ENCODE measurements at places on chromosomes 12 and 14. TPM values are rescaled to one million over a fixed set of nuclear protein-coding genes. Genes with fewer than 3 reads are reported as not detected.

- DNase-seq, result no peak
These were observed 38.5 kb downstream of the PTGER2 start for GRCh38 chr14:52352569-52352968.

GRCh38 chr12:116916714-116917114 is 6.0 kb downstream of the FBXW8 start:
- DNase-seq, result peak; percentile 70

DNA sequence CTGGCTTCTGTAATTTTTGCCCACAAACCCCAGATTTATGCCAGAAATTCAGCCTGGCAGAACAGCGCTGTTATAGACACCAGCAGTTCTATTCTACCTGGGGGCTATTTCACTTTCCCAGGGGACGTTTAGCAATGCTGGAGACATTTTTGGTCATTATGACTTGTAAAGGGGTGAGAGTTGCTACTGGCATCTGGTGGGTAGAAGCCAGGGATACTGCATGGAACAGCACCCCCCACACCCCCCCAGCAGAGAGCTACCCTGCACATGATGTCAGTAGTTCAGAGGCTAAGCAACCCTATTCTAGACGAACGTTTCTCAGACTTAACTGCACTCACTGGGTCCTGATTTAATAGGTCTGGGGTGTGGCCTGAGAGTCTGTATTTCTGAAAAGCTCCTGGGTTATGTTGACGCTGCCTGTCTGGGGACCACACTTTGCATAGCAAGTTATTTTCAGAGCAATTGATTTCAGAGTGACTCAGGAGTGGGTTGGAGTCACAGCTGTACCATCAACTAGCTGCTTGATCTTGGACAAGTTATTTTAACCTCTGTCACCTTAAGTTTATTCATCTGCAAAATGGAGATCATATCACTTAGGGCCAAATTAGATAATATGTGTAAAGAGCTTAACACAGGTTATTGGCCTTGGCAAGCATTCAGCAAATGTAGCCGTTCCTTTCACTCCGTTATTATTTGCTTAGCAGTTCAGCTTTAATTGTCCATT is 48.5 kb downstream of the CHST11 start:
- no peak for DNase-seq

DNA sequence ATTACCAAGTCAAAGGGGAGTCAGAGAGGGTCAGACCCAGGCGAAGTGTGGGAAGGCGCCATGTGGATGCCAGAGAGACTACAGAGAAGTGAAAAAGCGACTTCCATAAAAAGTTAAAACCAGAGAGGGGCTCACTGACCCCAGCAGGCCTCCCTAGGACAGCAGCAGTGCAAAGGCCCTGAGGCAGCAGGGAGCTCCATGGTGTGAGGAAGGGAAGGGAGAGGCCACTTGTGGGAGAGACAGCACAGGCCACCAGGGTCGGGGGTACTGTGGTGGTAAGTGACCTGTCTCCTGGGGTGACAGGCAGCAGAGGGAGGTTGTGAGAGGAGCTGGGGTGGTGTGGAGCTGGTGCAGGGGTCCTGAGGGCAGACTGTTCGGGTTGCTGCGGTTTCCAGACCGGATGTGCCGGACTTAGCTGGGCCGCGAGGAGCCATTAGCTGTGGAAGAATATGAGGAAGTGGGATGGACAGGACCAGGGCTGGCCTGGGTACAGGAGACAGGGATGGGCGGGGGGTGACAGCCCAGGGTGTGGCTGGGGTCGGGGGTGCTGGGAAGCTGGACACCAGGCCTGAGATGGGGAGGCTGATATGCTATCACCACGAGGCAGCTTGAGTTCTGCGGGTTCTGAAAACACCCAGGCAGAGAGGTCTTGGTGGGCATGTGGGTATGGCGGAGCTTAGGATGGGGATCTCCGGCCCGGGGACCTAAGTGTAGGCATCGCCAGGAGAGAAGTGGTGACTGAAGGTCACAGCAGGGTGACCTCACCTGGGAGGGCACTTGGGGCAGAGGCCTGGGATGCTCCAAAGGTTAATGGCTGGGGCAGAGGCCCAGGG is 22.7 kb downstream of the SETD1B start:
- DNase-seq, result no peak

The GALNT9 gene
- total RNA-seq, result not detected

DNA sequence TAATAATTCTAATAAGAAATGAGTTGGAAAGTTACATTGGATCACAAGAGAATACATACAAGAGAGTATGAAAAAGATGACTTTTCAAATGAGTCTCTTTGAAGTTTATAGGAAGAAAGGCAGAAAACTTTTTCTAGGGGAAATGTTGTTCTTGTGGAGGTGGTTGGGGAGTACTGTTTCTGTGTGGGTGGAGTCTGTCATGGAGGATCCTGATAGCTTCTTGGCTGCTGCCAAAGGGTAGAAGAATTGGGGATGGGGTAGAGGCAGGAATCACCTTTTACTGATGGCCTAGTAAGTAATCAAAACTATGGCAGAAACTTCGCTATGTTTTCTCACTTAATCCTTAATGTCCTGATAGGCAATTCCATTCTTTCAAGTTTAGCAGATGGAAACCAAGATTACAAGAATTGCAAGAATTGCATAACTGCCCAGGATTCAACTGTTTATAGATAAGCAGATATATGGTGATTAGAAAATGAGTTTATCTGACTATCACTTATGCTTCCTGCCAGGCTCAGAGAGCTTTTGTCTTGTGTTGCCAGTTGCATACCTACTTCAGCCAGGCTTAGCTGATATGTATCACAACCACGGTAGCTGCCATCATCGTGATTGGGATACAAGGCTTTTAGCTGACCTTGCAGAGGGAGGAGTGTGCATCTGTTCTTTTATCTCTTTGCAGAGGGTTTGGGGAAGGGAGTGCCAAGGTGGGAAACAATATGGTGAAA is 463.9 kb downstream of the TMTC2 start:
- no peak for DNase-seq

- DNase-seq, result no peak
These were observed 193.0 kb upstream of the RTL1 start for GRCh38 chr14:101096551-101096950.

DNA sequence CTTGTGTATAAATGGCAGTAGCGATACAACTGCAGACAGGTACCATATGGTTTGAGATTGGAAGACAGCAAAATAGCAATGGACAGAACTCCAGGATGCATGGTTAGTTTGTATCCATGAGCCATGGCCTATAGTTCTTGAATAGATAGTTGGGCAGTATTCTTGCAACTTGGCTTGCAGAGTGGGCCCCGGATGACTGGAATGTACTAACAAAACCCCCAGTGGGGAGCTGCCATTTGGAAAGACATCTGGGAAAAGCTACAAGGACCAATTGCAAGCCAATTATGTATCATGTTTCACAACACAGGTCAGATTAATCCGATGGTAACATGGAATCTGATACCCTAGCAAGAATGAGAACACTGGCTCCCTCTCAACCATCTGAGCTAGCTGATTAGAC is 279.6 kb downstream of the RERGL start:
- no peak for DNase-seq

The SFSWAP gene
- 18.2 TPM for total RNA-seq

GRCh38 chr12:9184276-9184675 is 23.9 kb downstream of the PZP start:
- DNase-seq, result no peak

The CATSPERB gene
- 2.1 TPM for total RNA-seq

- no peak for DNase-seq
These were observed 288.4 kb downstream of the FBXL14 start for GRCh38 chr12:1305791-1306500.

DNA sequence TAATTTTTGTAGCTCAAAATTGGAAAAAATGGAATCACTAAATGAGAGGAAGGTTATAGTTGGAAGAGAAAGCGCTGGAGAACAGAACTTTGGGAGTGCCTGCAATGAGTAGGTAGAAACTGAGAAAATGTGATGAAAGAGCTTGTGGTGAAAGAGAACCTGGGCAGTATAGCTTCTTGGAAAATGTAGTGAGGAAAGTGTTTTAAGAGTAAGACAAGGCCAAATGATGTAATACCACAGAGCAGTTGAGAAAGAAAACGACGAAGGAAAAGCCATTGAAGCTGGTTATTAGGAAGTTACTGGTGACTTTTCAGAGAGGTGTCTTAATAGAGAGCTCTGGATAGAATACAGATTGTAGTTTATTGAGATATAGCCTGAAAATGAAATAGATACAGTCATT is 255.3 kb downstream of the AEBP2 start:
- peak; percentile 1 for DNase-seq

The PLEKHG7 gene
- under 0.01 TPM for total RNA-seq

GRCh38 chr14:96589577-96589976 is 87.4 kb downstream of the PAPOLA start:
- DNase-seq, result no peak

The IRAK4 gene
- 10.6 TPM for total RNA-seq

DNA sequence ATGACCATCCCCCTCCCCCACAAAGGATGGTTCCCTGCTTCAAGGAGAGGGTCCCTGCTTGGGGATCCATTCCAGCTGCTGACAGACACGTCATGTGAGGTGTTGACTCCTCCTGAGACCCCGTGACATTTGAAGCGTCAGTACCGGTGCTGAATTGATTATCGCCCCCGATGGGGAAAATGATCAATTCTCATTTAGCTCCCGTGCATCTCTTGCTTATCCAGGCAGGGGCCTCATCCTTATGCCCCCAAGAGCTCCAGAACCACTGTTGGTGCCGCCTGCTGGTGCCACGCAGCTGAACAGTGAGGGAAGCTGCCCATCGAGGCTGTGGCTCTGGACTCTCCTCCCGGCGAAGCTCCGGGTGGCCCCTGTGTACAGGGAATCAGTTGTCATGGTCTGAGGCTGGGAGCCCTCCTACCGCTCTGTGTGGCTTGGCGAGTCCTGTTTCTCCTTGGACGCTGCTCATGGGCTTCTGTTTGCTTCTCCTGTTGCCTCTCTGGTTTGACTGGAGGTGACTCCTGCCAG is 4.6 kb downstream of the KIF26A start:
- no peak for DNase-seq

The P2RX2 gene
- not detected for total RNA-seq

The FAIM2 gene
- total RNA-seq, result 0.53 TPM

The FBXO33 gene
- total RNA-seq, result 13.7 TPM

The CMA1 gene
- not detected for total RNA-seq

DNA sequence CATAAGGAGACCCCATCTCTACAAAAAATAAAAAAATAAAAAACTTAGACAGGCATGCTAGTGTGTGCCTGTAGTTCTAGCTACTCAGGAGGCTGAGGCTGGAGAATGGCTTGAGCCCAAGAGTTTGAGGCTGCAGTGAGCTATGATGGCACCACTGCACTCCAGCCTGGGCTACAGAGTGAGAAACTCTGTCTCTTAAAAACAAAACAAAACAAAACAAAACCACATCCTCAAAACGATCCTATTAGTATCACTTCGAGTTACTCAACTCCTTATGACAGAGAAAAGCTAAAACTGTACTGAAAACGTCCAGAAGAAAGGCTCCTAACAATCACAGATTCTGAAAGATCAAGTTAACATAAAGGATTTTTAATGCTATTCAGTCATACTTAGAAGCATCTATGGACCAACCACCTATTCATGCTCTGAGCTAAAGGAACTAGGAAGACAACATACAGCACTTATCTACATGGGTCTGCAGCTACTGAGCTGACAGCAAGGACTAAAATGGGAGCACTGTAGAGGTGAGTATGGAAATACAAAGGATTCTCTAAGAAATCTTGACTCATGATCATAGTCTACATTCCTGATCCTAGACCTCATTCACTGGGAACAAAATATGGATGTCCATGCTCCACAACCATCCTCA is 75.3 kb upstream of the DUSP6 start:
- DNase-seq, result no peak

The TSPAN19 gene
- not detected for total RNA-seq

- DNase-seq, result peak; percentile 100
These were observed 53.5 kb downstream of the PHLDA1 start for GRCh38 chr12:75977952-75978671.

GRCh38 chr14:22883173-22883976 is at the start of gene REM2:
Gene REM2, plus strand, starts transcription at chr14:22883222. Its CDS starts 66 bp downstream, at chr14:22883288.
- no peak for DNase-seq

The MYL2 gene
- not detected for total RNA-seq

GRCh38 chr14:60977847-60978246 is 3.0 kb downstream of the TRMT5 start:
- no peak for DNase-seq

- DNase-seq, result peak; percentile 93
These were observed 19.8 kb upstream of the CABP1 start for GRCh38 chr12:120620624-120621023.

Measured in bronchial epithelial cell (primary cell).